ENCODE measurements at places on chromosomes 16 and 17.

DNA sequence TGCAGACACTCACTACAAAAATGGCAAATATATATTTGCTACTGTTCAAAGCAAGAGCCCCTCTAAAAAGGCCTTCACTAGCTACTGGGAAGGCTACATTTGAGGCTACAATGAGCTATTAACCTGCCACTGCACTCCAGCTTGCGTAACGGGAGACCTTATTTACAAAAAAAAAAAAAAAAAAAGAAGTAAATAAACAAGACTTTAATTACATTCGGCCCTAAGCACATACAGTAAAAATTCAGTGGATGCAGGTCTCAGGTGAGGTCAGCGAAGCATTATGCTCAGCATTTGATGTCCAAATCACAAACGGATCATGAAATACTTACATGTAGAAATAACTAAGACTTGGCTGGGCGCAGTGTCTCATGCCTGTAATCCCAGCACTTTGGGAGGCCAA, 26.7 kb upstream of the LCMT1 start:
- no peak overlapping the region for H3K4me3 ChIP-seq
- H3K4me1 ChIP-seq = no peaks in the 10 kb centered on the region
- no peaks in the 10 kb centered on the region for H3K36me3 ChIP-seq
- DNase-seq = no peak

DNA sequence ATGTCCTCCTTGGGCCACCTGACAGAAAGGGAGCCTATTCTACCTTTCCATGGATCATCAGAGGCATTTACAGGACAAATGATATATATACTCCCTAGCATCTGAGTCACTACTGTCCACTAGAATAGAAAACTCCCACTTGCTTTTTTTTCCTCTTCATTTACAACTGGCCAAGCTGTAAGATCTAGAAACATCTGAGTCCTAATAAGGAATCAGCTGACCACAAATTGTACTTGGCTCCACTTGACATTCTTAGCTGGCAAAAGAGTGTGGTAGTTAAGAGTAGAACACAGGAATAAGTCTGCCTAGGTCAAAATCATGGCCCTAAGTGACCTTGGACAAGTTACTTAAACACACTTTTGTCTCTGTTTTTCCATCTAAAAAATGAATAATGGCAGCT, 5.2 kb downstream of the RUSF1 start:
- no peak for DNase-seq
- no peak overlapping the region for H3K27ac ChIP-seq
- no peak overlapping the region for H3K4me3 ChIP-seq
- no peaks in the 10 kb centered on the region for H3K27me3 ChIP-seq
- H3K4me1 ChIP-seq = peaks cover 8% of the 10 kb centered on the region

- peaks cover 40% of the 10 kb centered on the region for H3K4me1 ChIP-seq
- no peaks in the 10 kb centered on the region for H3K36me3 ChIP-seq
- peak overlapping the region; percentile 98 for H3K27ac ChIP-seq
- DNase-seq = no peak
- H3K4me3 ChIP-seq = peak overlapping the region; percentile 30
These were observed 242.3 kb upstream of the TBX2 start for GRCh38 chr17:61157246-61157886.

DNA sequence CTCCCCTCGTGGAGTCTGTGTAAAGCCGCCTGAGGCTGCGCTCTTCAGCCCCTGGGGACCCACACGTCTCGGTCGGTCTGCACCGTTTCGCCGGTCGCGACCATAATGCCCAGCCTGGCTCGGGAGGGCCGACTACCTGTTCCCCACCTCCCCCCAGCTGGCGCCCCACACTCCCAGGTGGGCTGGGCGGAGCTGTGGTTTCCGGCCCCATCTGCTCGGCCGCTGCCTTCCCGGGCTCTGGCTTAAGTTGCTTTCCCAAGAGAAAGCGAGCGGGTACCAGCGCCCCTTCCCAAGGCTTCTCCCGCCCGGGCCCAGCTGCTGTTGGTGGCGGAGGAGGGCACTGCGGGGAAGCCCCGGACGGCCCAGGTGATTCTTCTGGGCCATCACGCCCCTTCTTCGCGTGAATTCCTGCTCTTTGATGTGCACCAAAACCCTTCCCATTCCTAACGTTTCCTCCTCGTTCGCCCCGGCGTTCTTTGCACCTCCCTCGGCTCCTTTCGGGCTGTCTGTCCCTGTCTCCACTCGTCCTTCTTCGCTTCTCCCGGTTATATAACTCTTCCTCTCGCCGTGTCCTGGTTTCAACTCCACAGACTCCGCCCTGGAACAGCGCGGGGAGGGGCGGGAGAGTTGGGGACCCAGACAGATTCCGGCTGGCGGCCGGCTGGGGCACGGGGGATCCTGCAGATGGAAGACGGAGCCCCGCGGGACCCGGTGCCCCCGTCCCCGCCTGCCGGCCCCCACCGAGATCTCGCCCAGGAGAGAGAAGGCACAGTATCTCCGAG, 2.0 kb downstream of the KDM6B start:
- DNase-seq = no peak
- no peaks in the 10 kb centered on the region for H3K36me3 ChIP-seq
- no peaks in the 10 kb centered on the region for H3K27me3 ChIP-seq
- H3K27ac ChIP-seq = peak overlapping the region; percentile 82

GRCh38 chr17:7497228-7497627, 13.1 kb downstream of the POLR2A start:
- H3K36me3 ChIP-seq = peaks cover 31% of the 10 kb centered on the region
- DNase-seq = no peak
- no peaks in the 10 kb centered on the region for H3K27me3 ChIP-seq
- H3K4me3 ChIP-seq = no peak overlapping the region

GRCh38 chr16:75774197-75774596, 47.9 kb upstream of the CPHXL start:
- no peaks in the 10 kb centered on the region for H3K4me1 ChIP-seq
- no peak for DNase-seq
- H3K27ac ChIP-seq = no peak overlapping the region
- no peaks in the 10 kb centered on the region for H3K27me3 ChIP-seq
- no peak overlapping the region for H3K4me3 ChIP-seq
- no peaks in the 10 kb centered on the region for H3K36me3 ChIP-seq

DNA sequence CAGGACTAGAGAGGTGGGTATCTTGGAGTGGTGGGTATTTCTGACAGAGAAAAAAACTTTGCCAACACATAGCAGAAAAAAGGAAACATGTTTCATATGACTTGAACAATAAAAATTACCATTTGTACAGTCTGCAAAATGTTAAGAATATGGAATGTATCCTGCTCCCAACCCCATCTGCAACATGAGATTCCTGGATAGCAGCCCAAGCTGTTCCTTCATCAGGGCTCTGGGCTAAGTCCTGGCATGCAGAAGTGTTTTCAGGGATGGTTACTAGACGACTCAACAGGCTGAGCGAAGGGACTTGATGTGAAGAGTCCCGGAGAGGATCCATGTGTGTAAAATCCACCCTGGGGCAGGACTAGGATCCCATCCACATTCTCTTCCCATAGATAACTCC, 121.0 kb upstream of the IRX3 start:
- no peak for DNase-seq
- no peak overlapping the region for H3K4me3 ChIP-seq
- no peaks in the 10 kb centered on the region for H3K4me1 ChIP-seq
- no peaks in the 10 kb centered on the region for H3K36me3 ChIP-seq
- no peak overlapping the region for H3K27ac ChIP-seq

DNA sequence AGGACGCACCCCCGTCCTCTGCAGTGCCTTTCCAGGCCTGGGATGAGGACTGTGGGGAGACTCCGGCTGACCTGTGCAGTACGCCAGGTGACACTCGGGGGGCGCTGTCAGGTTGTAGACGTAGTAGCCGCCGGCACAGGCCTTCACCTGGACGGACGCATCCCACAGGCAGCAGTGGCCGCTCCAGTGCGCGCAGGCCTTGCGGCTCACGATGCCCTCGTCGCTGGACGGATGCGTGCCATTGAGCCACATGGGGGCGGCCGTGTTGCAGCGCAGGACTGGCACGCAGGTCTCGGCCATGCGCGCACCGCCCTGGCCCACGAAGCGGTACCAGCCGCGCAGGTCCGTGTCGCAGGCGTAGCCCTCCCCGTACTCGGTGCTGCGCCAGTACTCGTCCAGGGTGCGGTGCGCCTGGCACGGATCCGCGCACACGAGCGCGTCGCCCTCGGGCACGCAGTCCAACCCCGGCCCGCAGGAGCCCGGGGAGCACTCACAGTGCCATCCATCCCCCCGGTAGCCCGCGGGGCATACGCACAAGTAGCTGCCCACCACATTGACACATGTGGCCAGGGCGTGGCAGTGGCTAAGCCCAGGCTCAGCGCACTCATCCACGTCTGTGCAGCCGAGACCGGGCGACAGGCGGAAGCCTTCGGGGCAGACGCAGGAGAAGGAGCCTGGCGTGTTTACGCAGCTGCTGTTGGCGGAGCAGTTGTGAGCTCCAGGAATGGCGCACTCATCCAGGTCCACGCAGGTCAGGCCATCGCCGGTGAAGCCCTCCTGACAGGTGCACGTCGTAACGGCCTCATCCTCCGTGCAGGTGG, 3.9 kb downstream of the UMOD start:
- H3K27ac ChIP-seq = no peak overlapping the region
- DNase-seq = no peak
- peaks cover 4% of the 10 kb centered on the region for H3K27me3 ChIP-seq
- H3K4me3 ChIP-seq = no peak overlapping the region

DNA sequence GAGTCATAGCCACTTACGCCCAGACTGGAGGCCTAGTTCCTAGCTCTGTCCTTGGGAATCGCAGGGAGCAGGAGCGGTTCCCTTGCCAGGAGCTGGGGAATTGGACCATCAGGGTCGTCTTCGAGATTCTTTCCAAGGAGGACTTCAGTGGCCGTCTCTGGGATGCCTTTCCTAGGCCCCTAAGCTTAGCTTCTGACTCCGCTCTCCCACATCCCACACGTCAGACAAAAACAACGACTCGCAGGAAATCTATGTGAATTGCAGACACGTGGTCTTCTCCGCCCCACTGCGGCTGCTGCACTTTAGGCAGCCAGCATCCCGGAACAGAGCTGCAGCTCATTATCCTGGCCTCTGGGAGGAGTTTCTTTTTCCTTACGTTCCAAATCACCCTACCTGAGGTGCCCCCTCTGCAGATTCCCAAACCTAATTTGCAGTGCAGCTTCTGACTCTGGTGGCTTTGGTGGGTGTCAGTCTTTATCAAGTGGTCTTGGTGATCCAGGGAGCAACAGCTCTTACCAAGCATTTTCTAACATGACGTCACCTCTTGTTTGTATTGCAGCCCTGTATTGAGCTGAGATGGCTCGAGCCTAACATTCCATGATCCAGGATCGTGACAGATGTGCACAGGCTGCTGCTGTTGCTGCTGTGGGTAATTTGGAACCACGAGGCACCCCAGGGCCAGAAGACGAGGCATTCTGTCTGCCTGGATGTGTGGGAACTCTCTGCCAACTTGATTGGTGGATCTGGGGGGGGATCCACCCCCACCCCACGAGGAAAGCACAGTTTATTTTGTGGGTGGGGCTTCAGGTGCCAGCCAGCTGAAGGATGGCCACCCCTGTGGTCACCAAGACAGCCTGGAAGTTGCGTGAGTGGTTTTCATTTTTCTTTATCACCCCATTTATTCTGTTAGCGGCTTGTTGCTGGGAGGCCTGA, 1.1 kb downstream of the KATNB1 start:
- peak overlapping the region; percentile 75 for H3K4me3 ChIP-seq
- H3K4me1 ChIP-seq = peaks cover 4% of the 10 kb centered on the region
- no peaks in the 10 kb centered on the region for H3K27me3 ChIP-seq

DNA sequence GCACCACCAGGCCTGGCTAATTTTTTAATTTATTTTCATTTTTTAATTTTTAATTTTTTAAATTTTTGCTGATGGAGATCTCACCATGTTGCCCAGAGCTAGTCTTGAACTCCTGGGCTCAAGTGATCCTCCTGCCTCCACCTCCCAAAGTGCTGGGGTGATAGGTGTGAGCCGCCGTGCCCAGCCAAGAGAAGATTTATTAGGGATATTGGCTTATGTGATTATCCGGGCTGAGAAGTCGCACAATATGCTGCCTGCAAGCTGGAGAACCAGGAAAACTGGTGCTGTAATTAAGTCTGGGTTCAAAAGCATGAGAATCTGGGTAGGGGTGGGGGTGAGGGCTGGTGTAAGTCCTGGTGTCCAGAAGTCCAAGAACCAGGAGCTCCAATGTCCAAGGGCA, 2.5 kb upstream of the C16orf90 start:
- H3K27me3 ChIP-seq = no peaks in the 10 kb centered on the region
- H3K4me1 ChIP-seq = 0 out of 2 replicates have a peak, but pooled peaks cover 9% of the 10 kb centered on the region
- H3K36me3 ChIP-seq = no peaks in the 10 kb centered on the region
- no peak overlapping the region for H3K27ac ChIP-seq

GRCh38 chr16:50917950-50918703, 176.2 kb downstream of the CYLD start:
- no peak overlapping the region for H3K4me3 ChIP-seq
- no peak overlapping the region for H3K27ac ChIP-seq
- H3K4me1 ChIP-seq = no peaks in the 10 kb centered on the region
- H3K36me3 ChIP-seq = no peaks in the 10 kb centered on the region
- no peak for DNase-seq

DNA sequence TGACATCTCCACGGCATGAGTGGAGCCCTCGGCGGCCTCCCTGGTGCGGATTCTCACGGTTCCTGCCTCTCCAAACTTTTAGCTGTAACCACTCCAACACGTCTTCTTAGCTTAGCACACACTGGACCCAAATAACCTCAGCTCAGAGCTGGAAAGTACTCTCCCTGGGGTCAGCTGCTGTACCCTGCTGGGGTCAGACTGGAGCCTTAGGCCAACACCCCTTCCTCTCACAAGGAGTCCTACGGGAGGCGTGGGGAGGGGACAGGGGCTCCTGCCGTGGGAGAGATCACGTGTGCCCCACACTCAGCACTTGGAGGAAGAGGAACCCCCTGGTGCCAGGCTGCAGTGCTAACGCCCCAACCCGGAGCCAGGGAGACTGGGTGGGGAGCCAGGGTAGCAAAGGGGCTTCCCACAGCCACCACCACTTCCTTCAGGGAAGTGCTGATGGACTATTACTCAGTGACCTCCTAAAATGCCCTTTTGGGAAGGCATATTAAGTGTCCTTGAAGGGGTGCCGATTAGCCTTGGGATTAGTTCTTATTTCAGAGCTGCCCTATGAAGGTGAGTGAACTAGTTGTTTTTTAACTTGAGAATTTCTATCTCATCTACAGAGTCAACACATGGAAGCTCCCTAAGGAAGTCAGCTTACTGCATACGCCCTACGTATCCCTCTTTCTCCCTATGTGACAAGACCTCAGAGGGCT, 124.0 kb downstream of the HIC1 start:
- no peaks in the 10 kb centered on the region for H3K4me1 ChIP-seq
- H3K4me3 ChIP-seq = no peak overlapping the region
- DNase-seq = no peak
- no peak overlapping the region for H3K27ac ChIP-seq

- no peak for DNase-seq
- H3K4me1 ChIP-seq = no peaks in the 10 kb centered on the region
- no peak overlapping the region for H3K27ac ChIP-seq
- no peak overlapping the region for H3K4me3 ChIP-seq
- no peaks in the 10 kb centered on the region for H3K27me3 ChIP-seq
- H3K36me3 ChIP-seq = no peaks in the 10 kb centered on the region
These were observed 23.5 kb downstream of the CACNG5 start for GRCh38 chr17:66858226-66859083.

GRCh38 chr17:67244431-67245072, 444 bp downstream of the HELZ start:
- H3K4me1 ChIP-seq = peaks cover 3% of the 10 kb centered on the region
- DNase-seq = no peak
- H3K36me3 ChIP-seq = peaks cover 9% of the 10 kb centered on the region
